ENCODE measurements at places on chromosomes 7 and 10. TPM values are rescaled to one million over a fixed set of nuclear protein-coding genes. Genes with fewer than 3 reads are reported as not detected.

The NEURL1 gene
- 1.5 TPM for total RNA-seq

The GDF10 gene
- 0.24 TPM for total RNA-seq

The GALNT17 gene
- not detected for total RNA-seq

The GLI3 gene
- 0.46 TPM for total RNA-seq

The LBX1 gene
- total RNA-seq, result not detected

Measured in CD8-positive, alpha-beta memory T cell (primary cell).